AG20443 (cell line): ENCODE measurements at places on chromosomes 16 and 17.

DNA sequence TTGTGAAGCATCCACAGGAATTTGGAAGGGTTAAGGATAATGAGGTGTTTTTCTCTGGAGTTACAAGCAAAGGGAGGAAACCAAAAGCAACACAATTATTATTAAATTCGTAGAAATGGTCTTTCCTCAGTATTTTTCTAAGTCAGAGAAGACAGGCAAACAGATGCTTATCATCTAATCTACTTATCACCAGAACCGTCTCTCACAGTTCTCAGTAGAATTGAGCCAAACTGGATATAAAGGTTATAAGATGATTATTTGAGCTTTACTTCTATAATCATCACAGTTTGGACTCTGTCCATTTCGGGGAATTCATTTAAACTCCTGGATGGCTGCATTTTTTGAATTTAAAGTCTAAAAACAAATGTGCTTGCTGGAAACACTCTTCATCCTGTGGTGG is 245.0 kb downstream of the KCNJ2 start:
- DNase-seq = no peak

DNA sequence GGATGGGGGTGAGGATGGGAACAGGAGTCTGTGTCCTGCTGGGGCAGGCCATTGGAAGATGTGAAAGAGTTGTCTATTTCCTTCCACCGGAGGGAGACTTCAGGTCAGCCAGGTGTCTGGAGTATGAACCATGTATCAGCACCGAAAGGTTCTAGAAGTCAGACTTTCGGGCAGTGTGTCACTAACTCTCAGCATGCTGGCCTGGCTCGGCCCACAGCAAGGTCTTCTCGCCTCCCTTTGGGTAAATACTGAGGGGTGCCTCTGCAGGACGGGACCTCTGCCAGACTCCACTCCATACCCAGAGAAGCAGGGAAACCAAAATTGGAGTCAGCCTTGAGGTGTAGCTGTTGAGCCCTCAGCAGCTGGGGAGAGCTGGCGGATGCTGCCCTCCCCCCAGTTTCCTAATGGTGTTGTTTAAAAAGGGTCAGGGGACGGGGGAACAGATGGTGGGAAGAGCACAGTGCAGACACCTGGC is 507 bp downstream of the CIITA start:
- DNase-seq = no peak

- no peak for DNase-seq
These were observed 579 bp upstream of the LRRC59 start for GRCh38 chr17:50397919-50398285.

DNA sequence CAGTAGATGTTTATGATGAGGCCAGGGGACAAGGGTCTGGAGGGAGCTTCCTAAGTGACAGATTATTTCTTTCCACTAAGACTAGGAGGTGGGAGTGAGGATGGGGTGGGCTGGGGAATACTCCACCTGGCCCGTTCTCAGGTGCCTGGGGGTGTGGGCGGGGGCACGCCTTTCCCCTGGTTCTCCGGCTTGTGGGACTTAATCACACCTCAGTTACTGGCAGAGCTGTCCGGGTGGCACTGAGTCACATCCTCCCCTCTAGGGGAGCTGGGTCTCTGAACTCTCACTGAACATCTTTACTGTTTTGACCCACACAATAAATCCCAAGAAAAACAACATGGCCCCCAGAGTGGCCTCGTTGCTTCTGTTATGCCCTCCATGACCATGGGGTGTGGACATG is 332.8 kb downstream of the MAF start:
- no peak for DNase-seq

GRCh38 chr16:1647856-1648255 is 30.2 kb upstream of the JPT2 start:
- DNase-seq = no peak

DNA sequence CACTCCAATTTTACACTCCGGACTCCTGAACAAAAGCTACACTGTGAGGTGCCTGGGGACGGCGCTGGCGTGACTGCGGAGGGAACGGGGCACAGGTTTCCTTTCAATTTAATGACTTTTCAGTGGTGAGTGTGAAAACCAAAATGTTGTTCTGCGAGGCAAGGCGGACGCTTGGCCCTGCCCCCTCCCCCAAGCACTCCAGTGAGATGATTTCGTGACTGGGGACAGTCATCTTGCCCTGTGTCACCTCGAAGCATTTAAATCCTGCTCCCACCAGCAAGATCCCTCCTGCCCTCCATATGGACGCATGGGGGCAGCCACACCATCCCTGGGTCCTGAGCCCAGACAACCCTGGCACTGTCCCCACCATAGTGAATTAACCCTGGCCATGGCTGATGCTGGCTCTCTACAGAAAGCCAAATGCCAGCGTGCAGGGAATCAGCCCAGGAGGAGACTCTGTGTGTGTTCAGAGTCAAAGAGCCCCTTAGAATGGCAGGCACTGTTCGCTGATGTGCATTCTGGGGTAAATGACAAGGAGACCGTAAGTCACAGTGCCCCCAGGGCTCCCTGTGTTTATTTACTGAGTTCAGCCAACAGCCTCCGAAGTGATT is 41.0 kb downstream of the C16orf95 start:
- DNase-seq = no peak

DNA sequence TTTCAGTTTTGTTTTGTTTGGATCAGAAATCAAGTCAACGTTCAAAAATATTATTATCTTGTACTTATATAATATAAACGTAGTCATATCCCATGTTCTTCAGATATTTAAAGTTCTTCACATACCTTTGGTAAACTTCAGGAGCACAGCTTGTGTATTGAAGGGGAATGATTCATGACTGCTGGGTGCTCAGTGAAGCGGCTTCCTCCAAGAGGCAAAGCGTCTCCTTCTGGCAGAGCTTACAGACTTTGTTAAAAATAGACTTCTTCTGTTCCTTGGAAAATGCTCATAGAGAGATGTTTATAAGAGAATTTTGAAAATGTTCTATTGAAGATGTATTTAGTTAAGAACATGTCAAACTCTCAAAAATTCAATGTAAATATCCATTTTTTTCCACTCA is 155.6 kb upstream of the CNTNAP4 start:
- DNase-seq = no peak
